ENCODE measurements at places on chromosomes 5 and 9. TPM values are rescaled to one million over a fixed set of nuclear protein-coding genes. Genes with fewer than 3 reads are reported as not detected.

DNA sequence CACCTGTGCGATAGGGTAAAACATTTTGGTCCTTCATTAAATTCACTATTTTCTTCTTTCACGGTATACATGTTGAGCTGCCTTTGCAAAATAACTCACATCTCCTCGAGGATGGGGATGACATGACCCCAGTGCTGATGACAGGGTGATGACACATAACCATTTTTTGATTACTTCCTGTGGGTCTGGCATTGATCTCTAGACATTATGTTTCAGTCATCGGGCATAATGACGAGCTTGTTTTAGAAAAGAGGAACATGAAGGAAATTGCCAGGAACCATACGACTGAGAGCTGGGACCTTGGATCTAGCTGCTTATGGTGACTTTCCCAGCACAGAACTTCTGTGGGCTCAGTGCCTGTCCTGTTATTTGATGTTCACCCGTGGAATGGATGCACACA is 25.2 kb downstream of the COL5A1 start:
- no peak for DNase-seq

GRCh38 chr5:54932789-54933188 is 52.6 kb downstream of the ESM1 start:
- no peak for DNase-seq

DNA sequence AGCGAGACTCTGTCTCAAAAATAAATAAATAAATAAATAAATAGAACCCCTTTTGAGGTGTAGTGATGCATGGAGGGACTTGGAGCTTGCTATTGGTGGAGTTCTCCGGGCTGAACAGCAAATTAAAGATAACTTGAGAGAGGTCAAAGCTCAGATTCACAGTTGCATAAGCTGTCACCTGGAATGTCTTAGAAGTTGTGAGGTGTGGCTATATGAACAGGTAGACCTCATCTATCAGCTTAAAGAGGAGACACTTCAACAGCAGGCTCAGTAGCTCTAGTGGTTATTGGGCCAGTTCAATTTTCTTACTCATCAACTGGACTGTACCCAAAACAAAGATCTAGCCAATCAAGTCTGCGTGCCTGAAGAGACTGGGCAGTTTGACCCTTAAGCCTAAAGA is 11.7 kb upstream of the STING1 start:
- no peak for DNase-seq

DNA sequence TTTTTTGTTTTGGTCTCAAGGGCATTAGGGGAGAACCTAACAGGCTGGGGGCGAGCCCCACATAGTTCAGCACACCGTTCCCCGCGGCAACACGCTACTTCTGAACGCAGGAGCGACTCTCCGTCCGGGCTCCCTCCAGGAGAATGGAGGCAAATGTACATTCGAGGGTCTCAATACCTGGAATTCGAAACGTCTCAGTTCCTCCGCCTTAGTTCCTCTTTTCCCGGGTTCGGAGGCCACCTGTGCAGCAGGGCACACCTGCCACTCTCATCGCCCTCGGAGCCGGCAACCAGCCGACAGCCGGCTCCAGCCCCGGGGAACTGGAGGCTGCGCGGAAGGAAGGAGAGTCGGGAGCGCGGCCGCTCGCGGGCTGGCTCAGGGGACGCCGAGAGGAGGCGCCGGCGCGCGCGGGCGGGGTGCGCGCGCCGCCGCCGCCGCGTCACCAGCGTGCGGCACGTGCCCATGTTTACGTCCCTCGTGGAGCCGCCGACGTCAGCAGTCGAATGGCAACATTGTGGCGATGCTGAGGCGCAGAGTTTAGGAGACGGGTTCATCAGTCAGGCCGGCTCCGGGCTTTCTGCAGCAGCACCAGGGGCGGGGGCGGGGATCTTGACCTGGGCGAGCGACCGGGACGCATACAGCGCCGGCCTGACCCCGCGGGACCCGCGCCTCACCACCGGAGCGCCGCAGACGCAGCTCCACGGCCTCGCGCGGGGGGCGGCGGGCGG is at the start of gene JMY:
TSS of gene JMY (plus strand) at position 498 of the 728 bp plus-strand sequence. CDS start 520 bp downstream, outside the sequence.
- DNase-seq, result peak; percentile 87

DNA sequence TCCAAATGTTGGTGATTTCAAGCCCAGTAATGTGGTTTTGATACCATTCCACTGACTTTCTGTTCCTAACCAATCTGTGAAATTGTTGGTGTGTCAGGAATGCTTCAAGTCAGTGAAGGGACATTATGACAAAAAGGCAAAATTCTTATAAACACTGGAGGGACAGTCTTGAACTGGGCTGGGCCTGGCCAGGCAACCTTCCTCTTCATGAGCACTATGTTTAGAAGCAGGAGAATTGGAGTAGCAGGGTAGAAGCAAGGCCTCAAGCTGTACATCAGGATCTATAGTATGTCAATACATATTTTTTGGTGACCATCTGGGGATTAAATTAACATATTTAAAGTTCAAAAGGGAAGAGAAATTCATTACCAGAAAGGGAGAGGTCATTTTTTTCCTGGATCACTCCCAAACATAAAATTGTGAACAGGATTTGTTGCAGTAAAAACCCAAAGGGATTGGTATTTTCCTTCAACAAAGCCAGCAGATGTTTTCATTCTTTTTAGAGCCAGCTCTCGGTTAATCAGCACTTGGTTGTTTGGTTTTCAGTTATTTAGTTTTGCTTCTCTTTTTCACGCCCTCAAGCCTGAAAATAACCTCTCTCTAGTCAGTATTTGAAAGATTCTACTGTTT is 77.9 kb upstream of the PIK3R1 start:
- no peak for DNase-seq

DNA sequence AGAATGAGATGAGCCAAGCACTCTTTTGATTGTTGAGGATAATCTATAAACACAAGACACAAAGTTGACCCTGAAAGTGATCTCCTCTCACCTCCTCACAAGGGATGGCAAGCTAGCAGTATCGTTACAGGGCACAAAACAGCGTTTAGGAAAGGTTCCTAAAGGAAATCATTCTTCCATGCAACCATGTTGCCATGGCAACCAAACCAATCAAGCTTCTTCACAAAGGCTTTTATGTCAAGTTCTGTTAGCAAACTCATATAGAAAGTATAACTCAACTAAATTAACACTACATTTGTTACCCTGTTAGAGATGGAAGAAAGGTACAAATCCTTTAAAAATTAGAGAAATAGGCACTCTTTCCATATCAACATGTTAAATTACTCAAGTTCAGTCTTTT is 1016.8 kb upstream of the DMAC1 start:
- no peak for DNase-seq

Gene FAM221B
- 1.2 TPM for total RNA-seq

DNA sequence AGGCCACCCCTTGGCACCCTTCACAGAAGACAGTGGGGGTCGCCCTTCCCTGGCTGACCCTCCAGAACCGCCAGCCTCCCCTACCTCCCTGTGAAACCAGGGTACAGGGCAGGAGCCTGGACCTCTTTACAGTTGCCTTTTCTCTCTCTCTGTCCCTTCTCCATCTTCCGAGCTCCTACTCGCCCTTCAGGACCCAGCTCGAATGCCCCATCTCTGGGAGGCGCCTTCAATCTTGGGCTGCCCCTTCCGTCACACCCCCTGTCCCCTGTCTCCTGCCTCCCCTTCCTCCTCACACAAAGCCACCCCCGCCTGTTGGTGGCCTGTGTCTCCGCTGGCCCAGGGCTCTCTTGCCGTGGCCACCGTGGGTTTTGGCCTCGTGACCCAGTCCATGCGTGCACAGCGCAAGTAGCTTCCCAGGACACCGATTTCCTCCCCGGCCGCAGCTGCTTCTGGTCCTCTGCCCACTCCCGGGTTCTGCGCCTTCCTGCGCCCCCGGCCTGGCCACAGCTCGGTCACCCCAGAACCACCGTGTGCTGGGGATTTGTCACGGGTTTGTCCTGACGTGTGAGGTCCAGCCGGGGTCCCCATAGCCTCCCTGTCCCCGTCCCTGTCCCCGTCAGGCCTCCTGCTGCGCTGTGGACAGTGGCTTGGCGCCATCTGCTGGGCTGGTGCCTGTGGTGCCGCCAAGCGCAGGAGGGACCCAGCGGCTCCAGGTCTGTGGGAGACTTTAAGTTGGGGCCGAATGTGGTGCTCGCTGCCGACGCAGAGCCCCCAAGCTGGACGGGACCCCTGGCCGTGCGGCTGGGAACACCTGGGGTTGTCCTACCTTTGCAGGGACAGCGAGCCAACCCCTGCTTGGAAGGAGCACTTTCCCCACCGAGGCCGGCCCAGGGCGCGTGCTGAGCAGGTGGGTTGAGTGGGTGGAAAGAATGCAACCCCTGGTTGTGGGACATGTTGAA is 4.0 kb upstream of the TMEM250 start:
- DNase-seq, result peak; percentile 45

DNA sequence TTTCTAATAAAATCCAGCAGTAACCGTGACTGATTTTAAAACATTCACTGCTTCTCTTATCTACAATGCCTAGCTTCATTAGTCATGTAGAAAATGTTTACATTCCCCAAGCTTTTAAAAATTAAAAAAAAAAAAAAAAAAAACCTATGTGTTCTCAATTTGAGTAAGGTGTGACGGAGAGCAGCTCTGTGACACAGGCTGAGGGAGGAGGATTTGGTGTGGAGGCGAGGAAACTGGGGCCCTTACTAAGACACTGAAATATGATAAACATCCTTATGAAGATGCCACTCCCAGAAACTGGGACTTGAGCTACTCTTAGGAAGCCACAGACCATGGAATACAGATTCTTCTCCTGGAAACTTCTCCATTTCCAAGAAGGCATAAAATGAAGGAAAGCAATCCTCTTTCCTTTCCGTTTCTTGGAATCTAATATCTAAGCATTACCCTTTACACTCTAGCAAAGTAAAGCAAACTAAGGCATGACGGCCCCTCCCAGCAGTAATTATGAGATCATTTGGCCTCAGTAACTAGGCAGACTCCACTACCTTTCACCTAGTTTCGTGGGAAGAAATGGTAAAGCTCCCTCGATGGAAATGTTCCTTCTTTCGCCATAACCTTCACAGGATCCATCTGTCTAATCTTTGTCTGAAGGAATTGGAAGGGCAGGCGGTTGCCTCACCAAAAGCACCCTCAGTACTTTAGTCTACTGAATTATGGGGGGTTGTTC is 23.5 kb downstream of the GRAMD2B start:
- DNase-seq, result peak; percentile 36

GRCh38 chr5:56585999-56586691 is 229.2 kb upstream of the MAP3K1 start:
- DNase-seq, result peak; percentile 78

Gene TCF7
- 0.96 TPM for total RNA-seq
